ENCODE measurements at places on chromosomes 3 and 15.

DNA sequence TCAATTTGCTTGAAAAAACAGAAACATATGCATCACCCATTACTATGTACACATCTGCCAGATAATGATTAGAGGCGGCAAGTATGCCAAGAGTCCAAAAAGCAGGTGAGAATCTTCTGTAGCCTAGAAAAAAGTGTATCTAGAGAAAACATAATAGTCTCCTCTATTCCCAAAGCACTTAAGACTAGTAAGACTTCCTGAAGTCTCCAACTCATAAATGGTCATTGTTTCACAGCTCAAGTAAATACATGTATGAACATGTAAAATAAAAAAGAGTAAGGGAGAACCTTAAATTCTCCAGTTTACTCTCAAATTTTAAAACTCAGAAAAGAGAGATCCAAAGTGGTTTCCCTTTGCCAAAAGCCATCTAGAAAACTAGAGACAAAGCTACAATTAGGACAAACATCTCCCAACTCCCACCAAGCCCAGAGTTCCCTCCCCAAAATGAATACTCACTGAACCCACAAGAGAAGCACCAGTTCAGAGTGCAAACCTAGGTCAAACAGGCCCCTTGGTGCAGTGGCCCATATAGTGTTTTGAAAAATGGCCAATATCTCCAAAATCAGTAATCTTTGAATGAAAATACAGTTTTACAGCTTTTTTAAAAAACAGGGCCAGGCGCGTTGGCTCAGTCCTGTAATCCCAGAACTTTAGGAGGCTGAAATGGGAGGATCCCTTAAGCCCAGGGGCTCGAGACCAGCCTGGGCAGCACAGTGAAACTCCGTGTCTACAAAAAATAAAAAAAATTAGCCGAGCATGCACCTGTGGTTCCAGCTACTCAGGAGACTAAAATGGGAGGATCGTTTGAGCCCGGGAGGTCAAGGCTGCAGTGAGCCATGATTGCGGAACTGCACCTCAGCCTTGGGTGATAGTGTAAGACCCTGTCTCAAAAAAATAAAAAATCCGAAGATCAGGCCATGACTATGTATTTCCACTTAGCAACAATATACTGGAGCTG lies 11.0 kb upstream of the MAP4 start:
- no peak for DNase-seq

GRCh38 chr3:35183927-35184675 lies 455.2 kb upstream of the ARPP21 start:
- peak; percentile 89 for DNase-seq

- no peak for DNase-seq
Measured at GRCh38 chr3:33006571-33007286, 55.3 kb downstream of the CCR4 start.

GRCh38 chr15:55654561-55655031 lies 66.5 kb upstream of the PYGO1 start:
- DNase-seq, result peak; percentile 18

DNA sequence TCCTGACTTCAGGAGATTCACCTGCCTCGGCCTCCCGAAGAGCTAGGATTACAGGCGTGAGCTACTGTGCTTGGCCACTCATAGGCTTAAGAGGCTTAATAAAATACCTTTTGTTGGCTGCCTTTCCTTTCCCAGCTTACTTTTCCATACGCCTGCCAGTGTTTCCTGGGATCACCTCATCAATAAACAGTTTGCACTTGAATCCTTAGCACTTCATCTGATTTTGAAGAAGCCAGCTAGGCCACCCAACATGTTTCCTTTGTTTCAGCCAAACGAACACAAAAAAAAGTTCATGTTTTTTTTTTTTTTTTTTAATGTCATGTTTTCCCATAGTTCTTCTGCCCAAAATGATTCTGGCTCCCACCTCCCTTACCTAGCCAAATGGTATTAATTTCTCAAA lies 92.3 kb downstream of the RAP2B start:
- DNase-seq, result no peak

GRCh38 chr3:55888282-55888885 lies 401.3 kb upstream of the WNT5A start:
- DNase-seq, result no peak

DNA sequence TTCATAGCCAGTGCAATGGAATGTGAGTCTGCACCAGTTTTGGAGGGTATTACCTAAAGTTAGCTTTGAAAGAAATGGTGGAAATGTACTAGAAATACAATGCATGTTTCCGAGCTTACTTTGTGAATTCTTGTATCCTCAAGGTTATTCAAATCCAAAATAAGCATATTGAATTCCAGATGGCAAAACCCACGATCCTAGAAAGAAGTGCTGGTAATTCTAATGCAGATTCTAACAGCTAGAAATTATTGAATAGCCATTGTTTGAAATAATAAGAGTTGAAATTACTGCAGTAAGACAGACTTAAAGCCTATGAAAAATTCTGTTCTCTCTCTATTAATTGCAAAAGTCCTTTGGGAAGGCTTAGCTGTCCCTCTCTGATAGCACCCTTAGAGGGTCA lies 258.4 kb downstream of the CHL1 start:
- DNase-seq, result no peak

- DNase-seq, result peak; percentile 70
Measured at GRCh38 chr3:171088964-171089754, 62.6 kb upstream of the SLC2A2 start.

DNA sequence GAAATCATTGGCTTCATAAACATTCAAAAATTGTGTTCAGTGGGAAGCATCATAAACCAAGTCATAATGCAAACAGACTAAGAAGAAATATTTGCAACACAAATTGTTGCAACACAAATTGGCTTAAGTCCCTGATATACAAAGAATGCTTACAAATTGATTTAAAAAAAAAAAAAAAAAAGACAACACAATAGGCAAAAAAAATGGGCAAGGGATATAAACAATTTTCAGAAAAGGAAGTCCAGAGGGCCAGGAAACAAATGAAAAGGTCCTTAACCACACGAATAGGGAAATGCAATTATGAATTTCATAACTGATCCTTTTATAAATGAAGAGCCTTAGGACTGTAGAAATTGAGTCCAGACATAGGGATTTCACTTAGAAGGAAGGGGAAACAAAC lies 98.9 kb downstream of the LRRK1 start:
- DNase-seq, result no peak

DNA sequence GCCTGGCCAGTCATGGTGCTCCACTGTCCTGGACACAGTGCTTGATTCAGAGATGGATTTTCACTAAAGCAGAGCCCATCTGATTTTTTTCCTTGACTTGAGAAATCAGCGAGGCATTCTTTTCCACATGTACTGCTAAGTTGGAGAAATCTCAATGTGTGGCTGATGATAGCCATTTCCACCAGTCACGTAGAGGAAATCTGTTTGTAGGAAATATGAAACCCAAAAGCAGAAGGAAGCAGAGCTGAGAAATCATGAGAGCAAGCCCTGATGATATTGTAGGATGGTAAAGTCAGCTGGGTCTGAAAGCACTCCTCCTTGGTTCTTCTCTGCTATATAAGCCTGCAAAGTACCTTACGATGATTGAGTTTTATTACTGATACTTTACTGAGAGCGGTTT lies 1233.4 kb downstream of the ROBO2 start:
- DNase-seq, result no peak

DNA sequence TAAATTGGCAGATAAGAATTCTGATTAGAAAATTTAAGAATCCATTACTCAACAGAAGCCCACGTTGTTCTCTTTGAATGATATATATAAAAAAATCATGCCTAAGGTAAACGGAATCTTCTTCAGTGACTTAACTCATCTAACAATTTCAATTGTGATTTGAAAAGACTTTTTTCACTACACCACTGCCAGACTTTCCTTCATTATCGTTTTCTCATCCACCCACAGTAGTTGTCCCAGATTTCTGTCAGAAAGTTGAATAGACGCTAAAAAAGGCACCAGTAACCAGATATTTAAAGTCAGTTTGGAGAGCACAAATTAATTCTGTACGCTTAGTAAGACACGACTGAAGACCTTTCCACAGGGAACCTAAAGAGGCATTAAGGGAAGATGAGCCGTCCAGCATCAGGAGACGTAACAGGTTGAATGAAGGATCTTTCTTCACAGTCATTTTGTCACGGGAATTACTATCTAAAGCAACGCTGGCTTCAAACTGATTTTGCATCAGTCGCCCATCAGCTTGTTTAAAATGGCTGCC lies 1.3 kb downstream of the HIGD1A start:
- DNase-seq, result peak; percentile 38

DNA sequence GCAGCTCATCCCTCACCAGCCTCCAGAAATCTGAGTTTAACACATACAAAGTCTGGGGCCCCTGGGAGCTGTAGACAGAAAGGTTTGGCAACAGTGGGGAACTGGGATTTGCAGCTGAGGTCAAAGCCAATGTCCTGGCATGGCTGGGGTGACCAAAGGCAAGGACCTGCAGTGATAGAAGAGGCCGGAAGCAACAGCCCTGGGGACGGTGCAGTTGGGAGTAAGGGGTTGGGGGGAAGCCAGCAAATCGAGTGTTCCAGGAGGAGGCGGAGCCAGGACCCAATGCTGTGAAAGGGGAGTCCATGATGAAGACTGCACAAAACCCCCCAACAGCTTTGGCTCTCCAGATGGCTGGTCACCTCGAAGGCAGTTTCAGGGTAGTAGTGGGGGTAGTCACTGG lies 74.1 kb upstream of the SPATA12 start:
- DNase-seq, result no peak

- DNase-seq, result no peak
Measured at GRCh38 chr3:62676689-62677271, 198.4 kb downstream of the CADPS start.

- DNase-seq, result peak; percentile 48
Measured at GRCh38 chr3:132343018-132343612, 25.9 kb downstream of the ACP3 start.

DNA sequence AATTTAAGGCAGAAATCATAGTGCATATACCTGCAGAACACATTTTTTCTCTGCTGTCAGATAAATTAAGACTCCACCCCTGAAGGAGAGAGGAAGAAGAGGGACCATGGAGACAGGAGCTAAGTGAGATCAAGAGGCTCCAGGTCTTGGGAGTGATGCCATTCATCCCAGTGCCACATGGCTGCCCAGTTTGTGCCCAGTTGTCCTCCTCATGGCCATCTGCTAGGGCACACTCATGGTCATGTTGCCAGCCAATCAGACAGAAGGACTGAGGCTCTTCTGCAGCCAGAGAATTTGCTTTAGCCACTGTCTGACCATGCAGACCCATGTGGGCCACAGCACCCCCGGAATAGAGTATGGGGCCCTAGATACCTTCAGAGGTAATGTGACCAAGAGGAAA lies 270.5 kb upstream of the PROK2 start:
- DNase-seq, result no peak

DNA sequence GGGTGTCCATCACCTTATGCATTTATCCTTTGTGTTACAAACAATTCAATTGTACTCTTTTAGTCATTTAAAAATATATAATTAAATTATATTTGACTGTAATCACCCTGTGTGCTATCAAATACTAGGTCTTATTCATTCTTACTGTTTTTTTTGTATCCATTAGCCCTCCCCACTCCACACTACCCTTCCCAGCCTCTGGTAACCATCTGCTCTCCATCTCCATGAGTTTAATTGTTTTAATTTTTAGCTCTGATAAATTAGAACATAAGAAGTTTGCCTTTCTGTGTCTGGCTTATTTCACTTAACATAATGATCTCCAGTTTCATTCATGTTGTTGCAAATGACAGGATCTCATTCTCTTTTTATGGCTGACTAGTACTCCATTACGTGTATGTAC lies 16.8 kb downstream of the C3orf20 start:
- DNase-seq, result no peak

GRCh38 chr3:196962930-196963630 lies 5.6 kb downstream of the PIGZ start:
- no peak for DNase-seq

DNA sequence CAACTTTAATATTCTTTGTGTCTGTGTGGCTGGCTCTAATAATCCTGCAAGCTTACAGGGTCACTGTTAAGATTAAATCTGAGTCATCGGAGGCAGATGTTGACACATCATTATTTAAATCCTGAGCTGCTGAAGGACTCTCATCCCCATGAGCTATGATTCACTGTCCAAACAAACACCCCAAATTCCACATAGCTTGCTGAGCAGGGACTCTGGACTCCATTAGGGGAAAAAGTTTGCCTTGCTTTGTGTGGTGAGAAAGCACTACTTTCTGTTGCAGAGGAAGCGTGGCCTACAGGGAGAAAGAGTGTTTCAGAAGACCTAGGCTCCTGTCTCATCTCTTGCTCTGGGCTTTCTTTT lies 213.7 kb downstream of the PDCD6IP start:
- DNase-seq, result peak; percentile 98

DNA sequence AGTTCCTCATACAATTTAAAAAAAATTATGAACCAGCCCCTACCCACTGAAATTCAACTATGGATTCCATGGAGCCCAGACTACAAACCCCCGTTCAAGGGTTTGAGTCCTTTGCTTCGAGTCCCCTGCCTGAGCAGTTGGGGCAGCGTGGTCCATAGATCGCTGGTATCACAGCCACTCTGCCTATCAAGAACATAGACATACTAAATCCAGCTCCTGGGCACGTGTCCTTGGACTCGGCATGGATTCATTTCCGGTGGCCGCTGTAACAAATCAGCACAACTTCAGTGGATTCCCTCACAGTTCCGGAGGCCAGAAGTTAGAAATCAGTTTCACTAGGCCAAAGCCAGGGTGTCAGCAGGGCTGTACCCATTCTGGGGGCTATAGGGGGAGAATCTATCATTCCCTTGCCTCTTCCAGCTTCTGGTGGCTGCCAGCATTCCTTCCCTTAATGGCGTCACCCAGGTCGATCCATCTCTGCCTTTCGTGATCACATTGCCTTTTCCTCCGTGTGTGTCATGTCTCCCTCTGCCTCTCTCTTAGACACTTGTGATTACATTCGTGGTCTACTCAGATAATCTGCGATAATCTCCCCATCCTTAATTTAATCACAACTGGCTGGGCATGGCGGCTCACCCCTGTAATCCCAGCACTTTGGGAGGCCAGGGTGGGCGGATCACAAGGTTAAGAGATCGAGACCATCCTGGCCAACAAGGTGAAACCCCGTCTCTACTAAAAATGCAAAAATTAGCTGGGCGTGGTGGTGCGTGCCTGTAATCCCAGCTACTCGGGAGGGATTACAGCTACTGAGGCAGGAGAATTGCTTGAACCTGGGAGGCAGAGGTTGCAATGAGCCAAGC lies 4.6 kb upstream of the TMEM44 start:
- no peak for DNase-seq

- DNase-seq, result no peak
Measured at GRCh38 chr3:1892459-1892858, 206.2 kb upstream of the CNTN4 start.

DNA sequence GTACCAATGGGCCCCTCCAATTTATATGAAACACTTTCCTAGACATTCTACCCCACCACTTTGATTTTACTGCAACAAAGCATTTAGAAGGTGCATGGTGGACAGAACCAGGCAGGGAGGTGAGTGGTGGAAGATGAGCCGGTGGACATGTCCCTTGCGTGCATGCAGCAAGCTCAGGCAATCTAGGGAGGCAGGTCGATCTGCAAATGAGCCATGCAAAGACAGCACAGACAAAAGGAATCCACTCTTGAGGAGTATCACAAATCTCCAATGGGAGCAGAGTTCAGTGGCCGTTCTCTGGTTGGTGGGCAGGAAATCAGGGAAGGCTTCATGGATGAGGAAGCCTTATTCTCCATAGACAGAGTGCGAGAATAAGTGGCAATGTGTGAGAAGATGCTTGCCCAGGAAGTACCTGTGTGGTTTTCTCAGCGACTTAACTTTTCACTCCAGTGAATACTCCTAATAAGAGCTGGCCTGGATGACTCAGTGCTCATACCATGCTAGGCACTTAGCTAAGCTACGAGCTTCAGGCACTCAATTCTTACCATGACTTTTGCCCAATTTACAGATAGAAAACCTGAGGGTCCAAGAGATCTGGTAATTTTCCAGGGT lies 152.5 kb downstream of the FOXP1 start:
- no peak for DNase-seq
